ENCODE measurements at places on chromosomes 6 and 20.
A peak's percentile ranks its signal among the peaks of the same experiment; 100 is the strongest.

DNA sequence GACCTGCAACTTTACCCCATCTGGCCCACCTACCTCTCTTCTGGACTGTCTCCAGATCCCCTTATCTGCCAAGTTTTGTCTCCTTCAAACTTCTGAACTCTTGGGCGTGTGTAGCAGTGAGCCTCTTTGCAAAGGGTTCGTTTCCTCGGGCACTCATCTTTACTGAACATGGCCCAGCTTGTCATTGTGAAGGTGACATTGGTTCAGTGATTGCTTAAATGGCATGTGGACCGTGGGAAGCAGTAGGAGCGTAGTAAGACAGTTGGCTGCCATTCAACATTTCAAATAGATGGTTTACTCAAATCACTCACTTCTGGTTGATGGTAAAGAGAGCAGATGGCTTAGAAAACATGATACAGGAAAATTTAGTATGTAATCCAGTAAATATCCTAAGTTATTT is 34.8 kb upstream of the KIF25 start:
- DNase-seq: no peak

- DNase-seq: no peak
Observed at GRCh38 chr20:40341561-40341960, 347.5 kb downstream of the MAFB start.

DNA sequence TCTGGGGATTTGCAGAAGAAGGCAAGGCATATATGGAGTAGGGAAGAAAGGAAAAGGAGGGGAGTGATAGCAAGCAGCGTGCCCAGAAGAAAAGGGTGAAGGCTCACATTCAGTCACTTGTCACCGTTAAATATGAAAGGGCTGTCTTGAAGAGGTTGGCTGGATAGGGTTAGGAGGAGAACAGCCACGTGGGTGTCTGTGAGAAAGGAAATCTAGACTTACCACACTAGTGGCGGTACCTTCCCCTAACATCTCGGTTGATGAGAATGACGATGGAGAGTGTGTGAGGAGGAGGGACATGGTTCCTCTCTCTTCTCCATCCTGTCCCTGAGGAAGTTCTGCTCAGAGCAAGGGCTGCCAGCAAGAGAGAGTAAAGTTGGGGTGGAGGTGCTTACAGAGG is 74.3 kb upstream of the CCN6 start:
- DNase-seq: no peak

- peak; percentile 28 for DNase-seq
Observed at GRCh38 chr6:167699141-167699931, 127.4 kb upstream of the AFDN start.

DNA sequence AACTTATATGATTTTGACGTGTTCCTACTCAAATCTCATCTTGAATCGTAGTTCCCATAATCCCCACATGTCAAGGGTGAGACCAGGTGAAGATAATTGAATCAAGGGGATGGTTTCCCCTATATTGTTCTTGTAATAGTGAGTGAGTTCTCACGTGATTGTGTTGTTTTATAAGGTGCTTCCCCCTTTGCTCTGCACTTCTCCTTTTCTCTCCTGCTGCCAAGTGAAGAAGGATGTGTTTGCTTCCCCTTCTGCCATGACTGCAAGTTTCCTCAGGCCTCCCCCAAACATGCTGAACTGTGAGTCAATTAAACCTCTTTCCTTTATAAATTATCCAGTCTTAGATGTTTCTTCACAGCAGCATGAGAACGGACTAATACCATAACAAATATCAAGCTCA is 83.2 kb downstream of the MANEA start:
- no peak for DNase-seq

- no peak for DNase-seq
Observed at GRCh38 chr20:15205719-15206118, 868.3 kb upstream of the FLRT3 start.

GRCh38 chr6:159961528-159961927 is 7.4 kb upstream of the IGF2R start:
- no peak for DNase-seq

DNA sequence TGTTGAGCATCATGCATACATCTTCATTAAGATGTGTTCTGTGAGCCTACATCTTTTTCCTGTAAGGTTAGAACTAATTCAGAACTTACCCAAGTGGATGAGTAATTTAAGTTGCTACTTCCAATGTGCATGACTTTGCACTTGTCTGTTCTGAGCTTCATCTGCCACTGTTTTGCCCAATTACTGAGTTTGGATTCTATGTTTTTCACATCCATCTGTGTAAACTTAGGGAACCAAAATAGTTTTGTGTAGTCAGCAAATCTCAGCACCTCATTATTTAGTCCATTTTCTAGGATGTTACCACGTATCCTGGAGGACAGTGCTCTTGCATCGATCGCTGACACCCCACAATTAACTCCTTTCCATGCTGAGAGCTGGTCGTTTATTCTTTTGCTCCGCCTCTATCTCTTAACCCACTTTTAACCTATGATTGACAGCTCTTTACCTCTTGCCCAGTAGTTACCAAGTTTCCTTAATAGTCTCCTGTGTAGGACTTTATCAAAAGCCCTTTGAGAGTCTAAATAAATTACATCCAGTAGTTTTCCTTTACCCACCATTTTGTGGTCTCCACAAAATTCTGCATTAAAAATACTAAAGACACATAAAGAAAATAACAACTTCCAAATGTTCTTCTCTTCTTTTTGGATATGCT is 44.2 kb upstream of the CITED2 start:
- no peak for DNase-seq

- no peak for DNase-seq
Observed at GRCh38 chr6:30167101-30167500, 3.8 kb downstream of the TRIM15 start.

DNA sequence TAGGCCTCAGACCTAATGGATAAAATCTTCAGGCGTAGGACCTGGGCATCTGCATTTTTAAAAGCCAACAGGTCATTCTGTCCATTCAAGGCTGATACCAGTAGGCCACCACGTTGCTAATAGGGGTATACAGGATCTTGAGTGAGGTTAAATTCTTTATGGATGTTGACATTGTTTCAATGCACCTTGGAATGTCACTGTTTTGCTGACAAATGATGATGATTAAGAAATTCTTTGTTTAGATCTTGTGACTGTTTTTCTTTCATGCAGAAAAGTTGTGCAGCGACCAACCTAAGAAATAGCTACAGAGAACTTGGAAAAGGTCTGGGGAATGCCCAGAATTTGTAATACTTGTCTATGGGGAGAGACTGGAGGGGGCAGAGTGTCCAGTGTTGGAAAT is 101.1 kb upstream of the CLDN20 start:
- no peak for DNase-seq

DNA sequence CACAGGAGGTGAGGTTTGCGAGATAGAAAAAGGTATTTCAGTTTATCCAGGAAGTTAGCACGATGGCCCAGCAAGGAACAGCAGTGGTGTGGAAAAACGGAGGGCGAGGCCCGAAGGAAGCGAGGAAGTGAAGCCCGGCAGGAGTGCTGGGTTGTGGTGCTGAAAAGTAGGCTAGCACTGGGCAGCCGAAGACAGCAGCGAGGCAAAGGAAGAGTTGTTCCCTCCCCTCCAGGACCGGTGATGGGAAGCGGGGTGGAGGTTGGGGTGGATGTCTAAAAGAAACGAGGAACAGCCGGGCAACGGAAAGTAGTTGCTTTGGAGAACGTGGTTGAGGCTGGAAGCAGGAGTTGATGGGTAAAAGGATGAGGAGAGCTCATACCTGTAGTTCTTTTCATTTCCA is 1.4 kb downstream of the METTL24 start:
- DNase-seq: no peak

DNA sequence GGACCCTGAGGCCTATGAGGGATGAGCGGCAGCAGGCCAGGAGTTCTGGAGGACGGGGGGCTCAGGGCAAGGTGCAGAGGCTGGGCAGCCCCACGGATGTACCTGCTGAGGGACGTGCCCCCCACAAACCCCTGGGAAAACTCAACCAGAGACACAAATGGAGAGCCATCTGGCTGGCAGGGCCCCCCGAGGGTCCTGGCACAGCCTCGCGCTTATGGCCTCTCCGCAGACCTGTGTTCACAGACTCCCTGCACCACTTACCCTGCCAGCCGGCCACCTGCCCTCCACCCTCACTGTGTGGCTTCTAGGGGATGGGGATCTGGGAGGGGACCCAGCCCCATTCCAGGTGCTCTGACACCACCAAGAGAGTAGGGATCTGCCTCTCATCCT is 3.4 kb upstream of the ZBTB46 start:
- no peak for DNase-seq

DNA sequence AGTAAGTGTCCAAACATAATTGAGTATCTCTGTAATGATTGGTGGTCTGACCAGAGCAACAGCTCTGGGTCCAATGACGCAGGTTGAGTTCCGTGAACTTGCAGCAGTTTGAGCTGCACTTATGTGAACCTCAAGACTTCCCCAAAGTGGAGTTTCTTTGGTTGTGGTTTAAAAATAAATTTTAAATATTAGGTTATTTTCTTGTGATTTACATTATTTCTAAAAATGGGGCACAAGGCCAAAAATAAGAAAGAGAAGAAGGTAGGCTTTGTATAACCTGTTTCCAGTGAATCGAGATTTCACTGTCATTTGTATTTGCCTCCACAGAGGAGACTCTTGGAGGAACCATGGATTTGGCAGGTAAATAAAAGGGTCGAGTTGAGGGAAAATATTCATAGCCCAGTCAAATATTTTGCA is 166.4 kb upstream of the ZNF217 start:
- DNase-seq: no peak

DNA sequence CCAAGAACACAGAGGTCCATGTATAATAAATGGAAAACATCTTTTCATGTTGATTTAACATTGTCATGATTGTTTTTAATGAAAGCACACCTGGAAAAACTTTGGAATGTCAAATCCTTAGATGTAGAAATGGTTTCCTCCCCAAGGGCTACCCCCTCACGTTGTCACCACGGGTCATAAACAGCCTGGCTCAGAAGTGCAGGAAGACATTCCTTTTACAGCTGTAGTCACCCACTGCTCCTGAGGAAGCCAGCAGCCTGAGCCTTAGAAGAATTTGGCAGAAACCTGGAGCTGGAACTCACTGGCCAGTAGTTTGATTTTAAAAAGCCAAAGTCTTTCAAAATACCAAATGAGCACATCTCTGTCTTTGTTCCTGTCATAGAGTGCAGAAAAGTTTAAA is 23.7 kb downstream of the ADGRF5 start:
- DNase-seq: no peak

DNA sequence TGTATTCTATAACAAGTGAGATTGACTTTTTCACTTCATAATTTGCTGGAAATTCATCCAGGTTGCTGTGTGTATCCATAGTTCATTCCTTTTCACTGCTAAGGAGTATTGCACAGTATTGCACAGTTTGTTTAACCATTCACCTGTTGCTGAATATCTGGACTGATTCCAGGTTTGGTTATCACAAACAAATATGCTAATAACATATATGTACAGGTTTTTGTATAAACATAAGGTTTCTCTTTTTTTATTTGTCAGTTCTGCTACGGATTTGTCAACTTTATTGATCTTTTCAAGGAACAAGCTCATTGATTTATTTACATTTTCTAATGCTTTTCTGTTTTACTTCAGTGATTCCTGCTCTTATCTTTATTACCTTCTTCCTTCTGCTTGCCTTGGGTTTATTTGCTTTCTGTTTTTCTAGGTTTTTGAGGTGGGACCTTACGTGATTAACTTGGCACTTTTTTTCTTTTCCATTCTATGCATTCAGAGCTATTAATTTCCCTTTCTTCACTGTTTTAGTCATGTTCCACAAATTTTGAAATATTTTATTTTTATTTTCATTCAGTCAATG is 117.0 kb upstream of the OGFRL1 start:
- no peak for DNase-seq

DNA sequence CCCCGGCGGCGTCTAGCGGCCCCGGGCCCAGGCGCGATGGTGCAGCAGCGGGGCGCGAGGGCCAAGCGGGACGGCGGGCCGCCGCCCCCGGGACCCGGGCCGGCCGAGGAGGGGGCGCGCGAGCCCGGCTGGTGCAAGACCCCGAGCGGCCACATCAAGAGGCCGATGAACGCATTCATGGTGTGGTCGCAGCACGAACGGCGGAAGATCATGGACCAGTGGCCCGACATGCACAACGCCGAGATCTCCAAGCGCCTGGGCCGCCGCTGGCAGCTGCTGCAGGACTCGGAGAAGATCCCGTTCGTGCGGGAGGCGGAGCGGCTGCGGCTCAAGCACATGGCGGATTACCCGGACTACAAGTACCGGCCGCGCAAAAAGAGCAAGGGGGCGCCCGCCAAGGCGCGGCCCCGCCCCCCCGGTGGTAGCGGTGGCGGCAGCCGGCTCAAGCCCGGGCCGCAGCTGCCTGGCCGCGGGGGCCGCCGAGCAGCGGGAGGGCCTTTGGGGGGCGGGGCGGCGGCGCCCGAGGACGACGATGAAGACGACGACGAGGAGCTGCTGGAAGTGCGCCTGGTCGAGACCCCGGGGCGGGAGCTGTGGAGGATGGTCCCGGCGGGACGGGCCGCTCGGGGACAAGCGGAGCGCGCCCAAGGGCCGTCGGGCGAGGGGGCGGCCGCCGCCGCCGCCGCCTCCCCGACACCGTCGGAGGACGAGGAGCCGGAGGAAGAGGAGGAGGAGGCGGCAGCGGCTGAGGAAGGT is 715 bp downstream of the SOX12 start:
- DNase-seq: no peak

DNA sequence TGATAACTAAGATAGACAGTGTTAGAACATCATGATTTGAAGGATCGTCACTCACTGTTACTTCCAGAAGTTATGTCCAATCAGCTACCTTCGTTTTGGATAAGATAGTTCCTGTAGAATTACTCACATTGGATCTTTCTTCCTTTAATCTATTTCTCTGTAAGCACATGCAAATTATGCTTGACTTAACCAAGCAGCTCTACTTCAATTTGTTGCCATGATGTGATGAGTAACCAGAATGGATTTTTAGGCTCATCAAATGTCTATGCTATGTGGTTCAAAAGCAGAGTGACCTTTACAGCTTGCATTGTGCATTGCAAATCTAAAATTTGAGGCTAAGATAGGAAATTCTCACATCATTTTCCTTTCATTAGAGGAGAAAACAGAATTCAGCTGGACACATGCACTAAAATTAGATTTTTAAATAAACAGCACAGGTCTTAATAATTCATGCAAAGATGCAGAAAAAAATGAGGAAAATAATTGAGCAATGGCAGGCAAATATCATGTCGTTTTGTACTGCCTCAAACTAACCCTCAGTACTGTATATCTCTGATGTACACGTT is 76.7 kb upstream of the ZFP64 start:
- DNase-seq: no peak

GRCh38 chr6:154249499-154250298 is 106.9 kb downstream of the IPCEF1 start:
- no peak for DNase-seq

- no peak for DNase-seq
Observed at GRCh38 chr6:22825210-22825609, 255.8 kb downstream of the HDGFL1 start.
